Hematopoietic multipotent progenitor cell treated with erythropoietin and hydrocortisone succinate and interleukin-3 and kit ligand, for 15 days (in vitro differentiated cells): ENCODE measurements at places on chromosomes 13 and 19.

GRCh38 chr13:45370922-45371406 lies 30.0 kb upstream of the TPT1 start:
- peak; percentile 65 for DNase-seq

DNA sequence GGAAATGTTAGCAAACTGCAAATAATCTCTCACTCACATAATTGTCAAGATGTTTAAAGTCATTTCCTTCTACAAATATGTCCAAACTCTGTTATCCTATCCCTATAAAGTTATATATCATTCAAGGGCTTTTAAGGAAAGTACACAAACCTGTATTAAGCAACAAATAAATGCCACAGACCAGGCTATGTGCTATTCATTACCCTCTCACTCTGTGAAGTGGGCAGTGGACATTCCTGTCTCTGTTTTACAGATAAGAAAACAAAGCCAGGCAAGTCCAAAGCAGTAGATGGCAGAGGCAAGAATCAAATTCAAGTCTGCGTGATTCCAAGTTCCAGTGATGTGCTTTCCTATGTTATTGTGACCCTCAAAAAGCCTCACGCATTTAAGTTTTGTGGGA lies 140.6 kb downstream of the LHFPL6 start:
- DNase-seq: no peak

DNA sequence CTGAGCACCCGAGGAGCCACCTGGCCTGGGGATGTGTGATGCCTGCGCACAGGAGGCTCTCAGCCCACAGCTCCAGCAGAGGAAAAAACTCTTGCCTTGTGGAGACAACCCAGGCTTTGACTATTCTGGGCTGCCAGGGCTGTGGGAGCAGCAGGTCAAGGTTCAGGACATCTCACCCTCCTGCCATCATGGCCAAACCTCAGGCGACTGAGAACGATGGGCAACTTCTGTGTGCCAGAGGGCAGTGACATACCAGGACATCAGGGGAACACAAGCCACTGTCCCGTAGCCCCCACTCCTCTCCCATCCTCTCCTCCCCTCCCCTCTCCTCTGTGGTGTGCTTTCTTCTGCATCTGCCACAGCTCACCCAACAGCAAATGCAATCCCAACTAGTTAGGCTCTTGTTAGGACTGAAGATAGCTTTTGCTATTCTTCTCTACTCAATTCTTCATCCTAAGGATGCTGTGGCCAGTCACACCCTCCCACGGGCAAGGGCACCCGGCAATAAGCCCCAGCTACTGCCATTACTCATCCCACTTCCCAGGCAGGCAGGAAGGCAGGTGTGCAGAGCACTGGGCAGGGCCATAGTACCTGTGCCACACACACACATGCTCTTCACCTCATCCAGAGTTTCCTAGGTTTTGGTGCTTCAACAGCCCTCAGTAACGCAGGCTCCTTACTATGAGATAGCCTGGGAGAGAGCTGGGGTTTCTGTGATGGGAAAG lies 16.8 kb downstream of the ELL start:
- DNase-seq: no peak

DNA sequence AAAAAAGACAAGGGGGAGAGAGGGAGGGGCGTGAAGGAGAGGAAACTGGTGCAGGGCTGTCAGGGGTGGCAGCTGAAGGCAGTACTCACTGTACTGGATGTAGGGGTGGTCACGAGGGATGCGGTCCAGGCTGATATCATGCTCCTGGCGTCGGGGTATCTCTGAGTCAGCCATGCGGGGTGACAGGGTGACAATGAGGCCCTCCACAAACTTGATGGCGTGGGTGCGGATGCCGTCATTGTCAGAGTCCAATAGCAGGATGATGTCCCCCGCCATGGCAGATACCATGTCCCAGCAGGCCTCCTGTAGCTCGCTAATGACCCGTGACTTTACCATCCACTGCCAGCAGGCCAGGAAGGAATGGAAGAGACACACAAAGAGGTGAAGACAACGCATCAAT lies 15.3 kb downstream of the SYMPK start:
- no peak for DNase-seq

GRCh38 chr13:111657013-111657412 lies 336.6 kb downstream of the TEX29 start:
- DNase-seq: no peak

DNA sequence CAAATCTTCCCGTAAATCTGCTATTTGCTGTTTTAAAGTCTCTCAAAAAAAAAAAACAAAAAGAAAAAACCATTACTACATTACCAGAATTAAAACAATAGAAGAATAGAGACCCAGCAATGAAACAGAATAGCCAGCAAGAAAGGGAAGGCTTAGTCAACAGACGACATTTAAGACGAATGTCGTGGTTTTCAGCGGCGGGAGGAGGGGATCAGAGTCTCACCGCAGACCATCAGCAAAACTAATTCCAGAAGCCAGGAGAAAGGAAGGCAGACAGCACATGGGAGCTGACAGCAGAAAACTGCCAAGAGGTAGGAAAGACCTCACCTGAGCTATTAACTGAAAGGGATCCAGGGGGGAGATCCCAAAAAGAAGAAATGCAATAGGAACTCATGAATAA lies 128.9 kb downstream of the RNF17 start:
- no peak for DNase-seq

- peak; percentile 64 for DNase-seq
Measured at GRCh38 chr19:41641879-41642485, 15.1 kb upstream of the CEACAM4 start.

- DNase-seq: no peak
Measured at GRCh38 chr19:489418-490196, 6.7 kb upstream of the MADCAM1 start.

GRCh38 chr13:39527961-39528660 lies 74.9 kb downstream of the LHFPL6 start:
- no peak for DNase-seq

GRCh38 chr13:97125810-97126738 lies 96.1 kb upstream of the MBNL2 start:
- no peak for DNase-seq

- DNase-seq: no peak
Measured at GRCh38 chr19:43605875-43606568, 5.9 kb upstream of the SRRM5 start.
